Stimulated activated CD4-positive, alpha-beta T cell treated with anti-CD3 and anti-CD28 coated beads, Interleukin-1b, Interleukin-23, amount 100 ng/mL, for 4 hours (primary cell): ENCODE measurements at places on chromosomes 2 and 18.

DNA sequence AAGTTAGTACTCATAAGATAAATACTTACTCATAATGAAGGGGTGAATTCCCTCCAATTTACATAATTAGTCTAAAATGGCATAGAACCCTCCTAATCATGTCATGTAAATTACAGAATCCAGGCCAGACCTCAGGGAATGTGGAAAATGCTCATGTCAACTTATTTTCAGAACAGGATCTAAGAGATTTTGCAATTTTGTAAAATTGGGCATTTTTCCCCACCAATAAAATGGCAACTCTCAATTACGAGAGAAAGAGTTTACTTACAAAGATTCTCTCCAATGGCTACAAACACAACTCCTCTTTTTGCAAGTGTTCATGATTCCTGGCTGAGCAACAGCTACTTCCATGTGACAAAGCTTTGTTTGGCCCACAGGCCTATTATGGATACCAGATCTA, 33.8 kb upstream of the SP5 start:
- no peak for DNase-seq

DNA sequence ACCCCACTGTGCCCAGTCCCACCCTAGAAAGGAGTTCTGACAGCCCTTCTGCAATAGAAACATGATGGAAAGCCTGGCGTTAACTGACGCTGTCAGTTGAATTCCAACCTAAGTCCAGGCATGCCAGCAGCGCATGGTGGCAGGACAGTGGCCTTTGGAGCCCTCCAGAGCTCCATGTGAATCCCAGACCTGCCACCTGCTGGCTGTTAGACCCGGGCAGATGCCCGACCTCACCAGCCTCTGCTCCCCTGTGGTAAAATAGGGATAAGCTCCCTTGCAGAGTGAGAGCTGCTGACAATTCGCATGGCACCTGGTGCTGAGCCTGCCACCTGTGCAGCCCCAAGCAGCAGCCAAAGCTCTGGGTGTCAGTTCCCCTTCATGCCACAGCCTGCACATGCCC, 138.6 kb downstream of the LOXHD1 start:
- no peak for DNase-seq

DNA sequence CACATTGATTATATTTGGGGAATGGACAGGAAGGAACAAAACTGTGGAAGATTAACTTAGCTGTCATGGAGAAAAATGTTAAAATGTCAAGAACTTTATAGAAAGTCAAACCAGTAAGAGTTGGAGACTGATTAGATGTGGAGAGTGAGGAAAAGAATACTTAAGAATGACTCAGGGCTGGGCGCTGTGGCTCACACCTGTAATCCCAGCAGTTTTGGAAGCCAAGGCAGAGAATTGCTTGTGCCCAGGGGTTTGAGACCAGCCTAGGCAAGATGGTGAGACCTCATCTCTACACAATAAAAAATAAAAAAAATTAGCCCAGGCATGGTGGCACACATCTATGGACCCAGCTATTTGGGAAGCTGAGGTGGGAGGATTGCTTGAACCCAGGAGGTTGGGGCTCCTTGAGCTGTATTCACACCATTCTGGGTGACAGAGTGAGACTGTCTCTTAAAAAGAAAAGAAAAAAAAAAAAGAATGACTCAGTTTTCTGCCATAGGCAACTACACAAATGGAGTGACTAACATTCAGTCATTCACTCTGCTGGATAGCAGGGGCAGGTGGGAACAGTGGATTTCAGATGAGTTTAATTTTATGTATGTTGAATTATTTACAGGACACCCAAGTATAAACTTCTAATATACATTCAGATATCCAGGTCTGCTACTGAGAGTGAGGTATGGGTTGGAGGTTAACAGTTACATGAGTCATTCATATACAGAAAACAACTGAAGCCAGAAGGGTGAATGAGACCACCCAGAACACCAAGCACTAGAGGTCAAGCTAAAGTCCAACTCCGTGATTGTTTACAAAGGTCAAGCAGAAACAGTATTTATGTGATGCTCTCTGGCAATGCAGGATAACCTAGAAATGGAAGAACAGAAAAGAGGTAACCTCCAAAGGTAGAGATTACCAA, 33.9 kb downstream of the ORC2 start:
- no peak for DNase-seq

DNA sequence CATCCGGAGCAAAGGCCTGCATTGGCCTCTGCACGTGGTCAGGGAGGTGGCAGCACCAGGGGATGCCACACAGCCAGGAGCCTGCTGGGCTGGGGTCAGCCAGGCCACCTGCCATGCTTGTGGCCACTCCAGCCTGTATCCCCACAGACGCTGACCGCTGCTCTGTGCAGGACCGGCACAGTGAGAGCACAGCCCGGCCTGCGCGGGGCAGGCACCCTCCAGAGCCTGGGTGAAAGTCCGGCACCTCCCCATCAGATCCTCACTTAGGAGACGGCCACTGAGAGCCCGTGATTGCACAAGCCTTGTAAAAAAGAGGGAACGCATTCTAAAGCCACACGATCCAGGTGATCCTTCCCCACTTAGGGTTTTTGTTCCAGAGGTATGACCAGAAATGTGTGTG, 42.2 kb downstream of the TWIST2 start:
- DNase-seq = no peak

GRCh38 chr2:79082987-79083386, 4.8 kb downstream of the REG1B start:
- no peak for DNase-seq

DNA sequence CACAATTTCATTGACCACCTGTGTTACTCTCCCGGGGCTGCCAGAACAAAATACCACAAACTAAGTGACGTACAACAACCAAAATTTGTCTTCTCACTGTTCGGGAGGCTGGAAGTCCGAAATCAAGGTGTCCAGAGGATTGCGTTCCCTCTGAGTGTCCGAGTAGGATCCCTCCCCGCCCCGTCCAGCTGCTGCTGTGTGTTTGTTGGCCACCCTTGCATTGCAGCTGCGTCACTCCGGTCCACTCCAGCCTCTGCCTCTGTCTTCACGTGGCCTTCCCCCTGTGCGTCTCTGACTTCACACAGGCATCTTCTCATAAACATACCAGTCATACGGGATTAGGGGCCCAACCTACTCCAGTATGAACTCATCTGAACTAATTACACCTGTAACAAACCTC, 251.8 kb upstream of the SMIM21 start:
- DNase-seq = no peak

GRCh38 chr2:127580167-127581049, 44.9 kb downstream of the MYO7B start:
- DNase-seq = no peak

GRCh38 chr2:108355906-108356734, 21.6 kb upstream of the SULT1C4 start:
- no peak for DNase-seq

DNA sequence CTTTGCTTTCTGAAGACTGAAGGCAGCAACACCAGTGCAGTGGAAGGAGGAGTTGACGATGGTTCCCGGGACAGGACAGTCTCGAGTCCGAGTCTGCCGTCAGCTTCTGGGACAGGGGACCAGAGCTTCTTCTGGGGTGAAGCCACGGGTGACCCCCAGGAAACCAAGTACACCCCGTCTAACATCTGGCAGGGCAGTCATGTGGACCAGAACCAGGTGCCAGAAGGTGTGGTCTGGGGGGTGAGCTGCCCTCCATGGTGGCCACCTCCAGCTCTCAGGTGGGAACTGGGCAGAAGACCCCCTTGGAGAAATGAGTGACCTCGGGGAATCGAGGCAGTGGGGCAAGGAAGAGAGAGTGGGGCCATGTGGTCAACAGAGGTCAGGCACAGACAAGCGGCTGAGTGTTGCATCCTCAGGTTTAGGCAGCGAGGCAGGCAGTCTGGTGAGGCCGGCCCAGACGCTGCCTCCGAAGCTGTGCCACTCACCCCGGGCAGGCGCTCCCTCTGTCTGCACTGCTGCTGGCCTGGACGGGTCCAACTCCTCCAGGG, 204.3 kb downstream of the HDAC4 start:
- DNase-seq = no peak

DNA sequence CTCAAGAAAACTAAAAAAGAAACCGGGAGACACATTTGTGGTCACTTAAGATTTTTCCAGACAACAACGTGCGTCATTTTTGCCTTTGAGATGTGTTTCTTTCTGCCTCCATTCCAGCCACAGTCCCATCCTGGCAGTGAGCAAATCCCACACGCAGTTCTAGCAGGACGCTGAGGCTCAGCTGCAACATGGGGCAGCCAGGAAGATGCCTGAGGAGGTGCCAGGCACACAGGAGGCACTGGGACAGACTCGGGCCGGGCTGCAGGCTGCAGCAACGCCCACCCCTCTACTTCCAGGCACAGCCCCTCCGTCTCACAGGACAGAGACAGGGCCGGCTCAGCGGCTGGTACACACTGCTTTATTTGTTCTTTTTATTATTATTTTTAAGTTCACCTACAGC, 13.1 kb downstream of the KLF11 start:
- no peak for DNase-seq

DNA sequence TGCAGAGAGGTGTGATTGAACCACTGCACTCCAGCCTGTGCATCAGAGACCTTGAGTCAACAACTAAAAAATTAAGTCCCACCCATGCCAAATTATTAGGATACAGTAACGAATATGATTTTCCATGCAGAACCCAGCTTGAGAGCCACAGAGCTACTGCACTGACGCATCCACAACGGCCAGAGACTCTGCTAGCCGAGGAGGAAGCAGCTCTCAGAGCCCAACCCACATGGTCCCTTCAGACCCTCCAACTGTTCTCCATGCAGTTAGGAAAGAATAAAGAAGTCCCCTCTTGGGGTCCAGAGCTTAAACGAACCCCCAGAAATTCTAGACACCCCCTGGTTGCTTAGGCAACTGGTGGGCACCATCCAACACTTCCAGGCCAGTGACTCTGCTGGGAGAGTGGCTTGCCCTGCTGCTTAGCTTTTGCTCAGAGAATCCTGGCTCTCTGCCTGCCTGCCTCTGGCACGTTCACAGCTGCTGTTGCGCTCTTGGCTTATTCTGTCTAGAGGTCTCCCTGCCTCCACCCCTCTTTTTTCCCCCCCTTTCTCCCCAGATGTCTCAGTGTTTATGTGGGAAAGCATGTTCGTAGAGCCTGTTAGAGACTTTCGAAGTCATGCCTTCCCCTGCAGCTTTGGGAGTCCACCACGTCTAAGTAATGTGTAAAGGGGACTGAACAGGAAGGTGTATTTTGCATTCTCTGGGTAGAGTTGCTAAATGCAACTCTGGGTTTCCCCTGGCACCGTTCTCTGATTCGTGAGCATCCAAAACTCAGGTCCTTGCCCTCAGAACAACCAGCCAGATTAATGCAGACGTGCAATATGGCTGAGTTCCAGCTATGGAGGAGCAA, 26.0 kb upstream of the SP3 start:
- DNase-seq = no peak

GRCh38 chr2:239600001-239600593, 199.3 kb upstream of the HDAC4 start:
- DNase-seq = no peak

DNA sequence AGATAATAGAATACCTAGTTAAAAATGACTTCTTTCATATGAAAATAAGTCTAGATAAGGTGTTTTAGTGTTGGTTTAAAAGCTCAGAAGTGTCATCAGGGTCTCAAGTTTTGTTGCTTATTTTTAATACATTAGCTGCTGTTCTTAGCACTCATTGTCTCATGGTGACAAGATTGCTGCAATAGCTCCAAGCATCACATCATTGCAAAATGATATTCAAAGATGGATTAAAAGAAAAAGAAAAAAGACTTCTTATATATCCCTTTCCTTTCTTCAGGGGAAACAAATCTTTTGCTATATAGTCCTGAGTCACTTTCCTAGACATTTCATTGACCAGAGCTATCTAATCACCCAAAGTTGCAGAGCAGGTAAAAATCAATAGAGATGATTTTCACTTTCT, 386.1 kb downstream of the ARHGAP15 start:
- no peak for DNase-seq

- no peak for DNase-seq
These were observed 132.9 kb downstream of the SOCS6 start for GRCh38 chr18:70421471-70422390.

DNA sequence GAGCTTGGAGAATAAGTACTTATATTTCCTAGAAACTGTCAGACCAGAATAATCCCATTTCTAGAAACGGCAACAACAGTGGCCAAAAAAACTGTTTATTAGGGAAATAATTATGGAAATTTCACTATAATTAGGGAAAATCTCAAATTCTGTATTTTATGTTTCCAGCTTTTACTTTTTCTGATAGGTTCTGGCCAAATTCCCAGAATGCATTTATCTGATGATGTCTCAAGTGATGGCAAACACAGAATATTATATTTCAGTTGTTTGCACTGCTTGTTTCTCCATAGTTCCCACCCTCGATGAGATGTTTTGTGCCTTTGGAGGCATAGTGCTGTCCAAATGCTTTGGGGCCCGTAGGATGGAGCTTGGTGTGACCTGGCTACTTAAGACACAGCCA, 66.9 kb downstream of the AFF3 start:
- DNase-seq = no peak

DNA sequence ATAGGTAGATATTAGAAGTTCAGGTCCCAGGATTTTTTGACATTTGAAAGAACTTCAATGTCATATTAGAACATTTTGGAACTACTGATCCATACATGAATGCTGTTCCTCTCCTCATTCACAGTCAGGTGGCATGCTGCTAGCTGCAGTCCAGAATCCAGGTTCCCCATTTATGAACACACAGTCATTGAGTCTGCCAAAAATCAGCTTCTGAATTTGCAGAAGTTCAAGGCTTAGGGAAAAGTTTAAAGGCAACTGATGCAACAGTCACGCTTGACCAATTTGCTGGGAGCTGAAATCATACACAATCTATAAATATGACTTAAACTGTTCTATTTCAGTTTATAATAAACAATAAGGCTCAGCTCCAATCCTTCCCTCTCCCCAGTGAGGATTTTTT, 17.3 kb upstream of the TTR start:
- no peak for DNase-seq

DNA sequence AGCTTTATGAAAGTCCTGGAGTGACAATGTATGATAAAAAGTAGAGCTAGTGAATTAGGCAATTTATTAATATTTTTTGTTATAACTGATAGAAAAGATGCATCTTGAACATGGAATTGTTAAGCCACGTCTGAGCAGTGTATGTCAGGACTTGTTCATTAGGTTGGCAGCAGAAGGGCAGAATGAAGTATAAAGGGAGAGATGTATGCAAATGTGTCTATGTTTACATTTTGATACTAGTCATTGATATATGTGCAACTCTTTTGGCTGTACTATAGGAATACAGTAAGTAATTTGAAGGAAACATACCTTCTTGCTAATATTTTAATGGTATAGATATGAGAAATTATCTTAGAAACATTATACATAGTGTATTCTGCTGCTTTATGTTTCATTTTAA, 49.0 kb upstream of the TMEM247 start:
- no peak for DNase-seq

DNA sequence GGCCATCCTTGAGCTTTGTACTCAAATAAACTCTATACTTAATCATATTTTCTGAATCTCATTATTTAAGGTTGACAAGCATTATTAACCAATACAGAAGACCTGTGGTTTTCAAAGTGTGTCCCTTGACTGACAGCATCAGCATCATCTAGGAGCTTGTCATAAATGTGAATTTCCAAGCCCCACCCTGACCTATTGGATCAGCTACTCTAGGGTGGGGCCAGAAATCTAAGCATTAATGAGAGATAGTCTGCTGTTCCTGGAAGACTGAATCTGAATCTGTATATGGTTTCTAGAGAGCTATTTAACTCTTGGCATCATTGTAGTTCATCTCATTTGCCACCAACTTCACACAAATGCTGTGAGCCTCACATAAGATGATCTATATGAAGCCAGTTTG, 86.6 kb downstream of the CD8B2 start:
- no peak for DNase-seq

- no peak for DNase-seq
These were observed 901.7 kb upstream of the LRRTM1 start for GRCh38 chr2:81206216-81206615.

GRCh38 chr2:72153026-72153791, 5.5 kb upstream of the CYP26B1 start:
- no peak for DNase-seq

- no peak for DNase-seq
These were observed 34.4 kb downstream of the ZFP36L2 start for GRCh38 chr2:43191947-43192516.
